ENCODE measurements at places on chromosomes 6 and 20. TPM values are rescaled to one million over a fixed set of nuclear protein-coding genes. Genes with fewer than 3 reads are reported as not detected.

TMEM151B gene
- not detected for total RNA-seq

PRDM13 gene
- not detected for total RNA-seq

GTSF1L gene
- not detected for total RNA-seq

GRCh38 chr6:120122401-120122800 is 772.8 kb upstream of the MAN1A1 start:
- H3K4me3 ChIP-seq: no peak overlapping the region
- no peaks in the 10 kb centered on the region for H3K4me1 ChIP-seq
- H3K27me3 ChIP-seq: no peaks in the 10 kb centered on the region
- H3K36me3 ChIP-seq: no peaks in the 10 kb centered on the region
- H3K27ac ChIP-seq: no peak overlapping the region
- DNase-seq: no peak

DNA sequence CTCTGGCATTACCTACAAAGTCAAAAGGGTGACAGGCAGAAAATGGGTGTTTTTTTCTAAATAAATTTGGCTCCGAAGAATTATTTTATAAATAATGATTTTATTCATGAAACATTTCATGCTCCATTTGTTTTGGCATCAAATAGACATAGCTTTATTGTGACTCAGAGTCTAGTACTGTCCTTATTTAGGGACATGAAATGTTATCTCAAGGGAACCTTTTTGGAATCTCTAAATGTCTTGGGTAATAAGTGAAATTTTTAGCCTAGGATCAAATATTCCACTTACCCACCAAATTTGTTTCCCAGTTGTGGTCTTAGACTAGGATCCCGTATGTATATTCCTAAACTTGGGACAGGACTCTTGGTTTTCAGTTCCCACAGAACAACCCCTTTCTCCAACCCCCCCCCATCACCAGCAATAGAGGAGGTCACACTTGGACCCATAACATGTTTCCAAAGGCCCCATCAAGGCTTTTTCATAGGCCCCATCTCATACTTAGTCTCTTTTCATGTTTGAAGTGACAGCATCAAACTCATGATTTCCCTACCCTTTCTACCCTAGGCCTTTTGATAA is 81.8 kb downstream of the JAG1 start:
- H3K4me3 ChIP-seq: no peak overlapping the region
- H3K4me1 ChIP-seq: peaks cover 89% of the 10 kb centered on the region
- no peak for DNase-seq
- no peaks in the 10 kb centered on the region for H3K36me3 ChIP-seq
- H3K27me3 ChIP-seq: no peaks in the 10 kb centered on the region
- peak overlapping the region; percentile 86 for H3K27ac ChIP-seq

- H3K27me3 ChIP-seq: no peaks in the 10 kb centered on the region
- no peaks in the 10 kb centered on the region for H3K4me1 ChIP-seq
- no peak for DNase-seq
- H3K4me3 ChIP-seq: no peak overlapping the region
- peaks cover under 1% of the 10 kb centered on the region for H3K36me3 ChIP-seq
Measured at GRCh38 chr6:20777801-20778200, 243.5 kb downstream of the CDKAL1 start.

DNA sequence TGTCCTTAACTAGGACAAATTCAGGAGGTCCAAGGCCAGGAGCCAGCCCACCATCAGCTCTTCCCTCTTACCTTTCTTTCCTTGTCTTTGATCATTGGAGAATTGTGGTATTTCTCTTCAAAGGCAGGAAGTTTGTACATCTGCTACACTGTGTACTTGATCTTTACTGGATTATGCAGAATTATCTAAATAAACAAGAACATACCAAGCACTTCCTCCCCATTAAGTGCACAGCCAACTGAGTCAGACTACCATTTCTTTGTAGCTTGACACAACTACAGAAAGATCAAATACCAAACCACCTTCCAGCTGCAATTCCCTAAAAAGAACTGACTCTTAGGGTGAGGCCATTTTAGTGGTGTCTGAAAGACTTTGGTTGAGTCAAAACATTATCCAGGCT is 195.1 kb downstream of the HDGFL1 start:
- H3K27ac ChIP-seq: no peak overlapping the region
- no peaks in the 10 kb centered on the region for H3K4me1 ChIP-seq
- H3K27me3 ChIP-seq: no peaks in the 10 kb centered on the region
- H3K36me3 ChIP-seq: no peaks in the 10 kb centered on the region

GRCh38 chr6:160085713-160086505 is 35.7 kb upstream of the SLC22A1 start:
- H3K27me3 ChIP-seq: no peaks in the 10 kb centered on the region
- no peak for DNase-seq
- peaks cover 5% of the 10 kb centered on the region for H3K4me1 ChIP-seq
- H3K36me3 ChIP-seq: peaks cover 50% of the 10 kb centered on the region
- H3K27ac ChIP-seq: no peak overlapping the region
- H3K4me3 ChIP-seq: no peak overlapping the region

- H3K36me3 ChIP-seq: no peaks in the 10 kb centered on the region
- DNase-seq: no peak
Measured at GRCh38 chr20:62835931-62836861, 19.3 kb downstream of the COL9A3 start.

DNA sequence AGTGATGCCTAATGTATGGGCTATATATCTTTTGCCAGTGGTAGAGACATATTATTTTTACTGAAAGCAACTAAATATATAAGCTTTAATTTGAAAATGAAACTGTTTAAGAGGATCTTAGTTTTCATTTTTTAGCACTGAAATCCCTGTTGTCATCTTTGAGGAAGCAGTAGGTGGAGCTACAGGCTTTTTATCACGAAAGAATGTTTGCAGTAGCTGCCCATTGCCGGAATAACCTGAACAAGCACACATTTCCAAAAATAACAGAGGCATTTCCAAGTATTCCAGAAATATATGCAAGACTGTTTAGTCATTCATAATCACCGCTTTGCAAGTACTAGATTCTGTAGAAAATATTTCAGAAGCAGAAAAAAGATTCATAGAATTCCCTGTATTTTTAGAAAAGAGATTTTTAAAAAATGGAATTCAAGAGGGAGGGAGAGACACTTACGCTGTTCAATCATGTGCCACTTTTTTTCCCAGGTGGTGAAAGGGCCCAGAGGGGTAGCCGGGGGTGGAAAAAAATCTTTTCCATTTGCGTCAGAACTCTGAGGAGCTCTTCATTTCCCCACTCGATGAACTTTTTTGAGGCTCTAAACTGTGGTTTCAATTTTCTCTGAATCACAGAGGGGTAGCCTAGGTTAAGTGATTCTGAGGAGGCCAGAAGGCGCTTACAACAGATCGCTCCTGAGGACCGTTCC is 142.5 kb upstream of the FERMT1 start:
- H3K4me3 ChIP-seq: peak overlapping the region; percentile 59
- H3K27ac ChIP-seq: peak overlapping the region; percentile 50
- H3K27me3 ChIP-seq: no peaks in the 10 kb centered on the region
- no peaks in the 10 kb centered on the region for H3K4me1 ChIP-seq
- DNase-seq: no peak
- H3K36me3 ChIP-seq: no peaks in the 10 kb centered on the region

GRCh38 chr6:149064660-149065015 is 252.9 kb upstream of the TAB2 start:
- peaks cover 59% of the 10 kb centered on the region for H3K4me1 ChIP-seq
- H3K4me3 ChIP-seq: peak overlapping the region; percentile 34

DNA sequence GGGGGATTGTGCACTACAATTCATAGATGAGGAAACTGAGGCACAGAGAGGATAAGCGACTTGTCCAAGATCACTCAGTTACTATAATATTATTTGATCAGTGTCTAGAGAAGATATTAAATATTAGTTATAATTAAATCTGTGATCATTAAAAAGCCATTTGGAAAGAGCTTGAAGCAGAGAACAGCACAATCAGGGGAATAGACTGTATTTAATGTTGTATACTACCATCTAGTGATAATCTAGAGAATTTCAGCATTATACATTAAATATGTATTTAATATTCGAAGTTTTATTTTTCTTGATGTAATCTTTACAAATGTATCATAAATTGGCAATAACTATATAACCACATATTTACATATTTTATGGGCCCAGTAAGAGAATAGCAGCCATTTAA is 20.1 kb upstream of the MTCL3 start:
- no peaks in the 10 kb centered on the region for H3K27me3 ChIP-seq
- no peak overlapping the region for H3K4me3 ChIP-seq
- H3K36me3 ChIP-seq: no peaks in the 10 kb centered on the region
- H3K27ac ChIP-seq: no peak overlapping the region
- no peak for DNase-seq

DNA sequence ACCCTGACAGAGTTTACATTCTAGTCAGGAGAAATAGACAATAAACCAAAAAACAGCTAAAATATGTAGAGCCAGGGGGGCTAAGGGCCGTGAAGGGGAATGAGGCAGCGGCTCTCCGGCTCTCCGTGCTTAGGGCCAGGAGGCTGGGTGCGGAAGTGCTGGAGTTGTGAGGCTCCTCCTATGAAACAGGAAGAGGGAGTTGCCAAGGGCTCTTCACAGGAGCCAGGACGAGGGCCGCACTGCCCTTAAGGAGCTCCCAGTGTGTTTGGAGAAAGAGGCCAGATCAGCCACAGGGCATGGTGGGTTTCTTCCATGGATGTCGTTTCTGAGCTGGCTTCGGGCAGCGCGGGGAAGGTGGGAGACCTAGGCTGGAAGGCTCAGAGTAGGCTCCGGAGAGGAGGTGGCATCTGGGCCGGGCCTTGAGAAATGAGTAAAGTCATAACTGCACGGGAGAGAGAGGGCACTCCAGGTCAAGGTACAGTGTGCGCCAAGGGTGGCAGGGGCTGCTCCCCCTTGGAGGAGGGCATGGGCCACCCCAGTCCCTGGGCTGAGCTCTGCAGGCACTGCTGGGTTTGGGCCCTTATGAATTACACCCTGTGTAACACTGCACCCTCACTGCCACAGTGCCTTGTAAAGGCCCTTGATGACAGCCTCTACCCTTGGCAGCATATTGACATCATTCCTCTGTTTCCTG is 20.8 kb upstream of the MLN start:
- no peak overlapping the region for H3K4me3 ChIP-seq
- no peaks in the 10 kb centered on the region for H3K27me3 ChIP-seq
- H3K27ac ChIP-seq: no peak overlapping the region
- H3K4me1 ChIP-seq: peaks cover 8% of the 10 kb centered on the region
- no peaks in the 10 kb centered on the region for H3K36me3 ChIP-seq

GRCh38 chr6:66772800-66773199 is 1065.8 kb upstream of the EYS start:
- H3K4me3 ChIP-seq: no peak overlapping the region
- H3K4me1 ChIP-seq: peaks cover 6% of the 10 kb centered on the region
- no peaks in the 10 kb centered on the region for H3K27me3 ChIP-seq
- no peak overlapping the region for H3K27ac ChIP-seq
- DNase-seq: no peak

GRCh38 chr6:35558571-35558970 is 45.9 kb upstream of the TULP1 start:
- H3K4me1 ChIP-seq: no peaks in the 10 kb centered on the region
- no peaks in the 10 kb centered on the region for H3K36me3 ChIP-seq
- no peak overlapping the region for H3K27ac ChIP-seq
- no peak overlapping the region for H3K4me3 ChIP-seq

DNA sequence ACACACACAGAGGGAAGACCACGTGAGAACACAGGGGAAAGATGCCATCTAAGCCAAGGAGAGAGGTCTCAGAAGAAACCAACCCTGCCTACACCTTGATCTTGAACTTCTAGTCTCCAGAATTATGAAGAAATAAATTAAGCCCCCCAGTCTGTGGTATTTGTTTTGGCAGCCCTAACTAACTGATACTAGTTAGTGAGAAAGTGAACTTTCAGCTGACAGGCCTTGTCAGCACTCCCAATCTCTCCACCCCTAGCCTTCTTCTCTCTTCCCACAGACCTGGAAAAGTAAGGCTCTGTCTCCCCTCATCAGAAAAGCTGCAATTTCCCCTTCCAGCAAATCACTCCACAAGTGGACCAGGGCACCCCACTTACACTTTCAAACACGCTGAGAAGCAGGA is 108.6 kb upstream of the CDYL start:
- peaks cover 19% of the 10 kb centered on the region for H3K4me1 ChIP-seq
- H3K4me3 ChIP-seq: no peak overlapping the region
- H3K36me3 ChIP-seq: no peaks in the 10 kb centered on the region
- H3K27ac ChIP-seq: no peak overlapping the region
- no peak for DNase-seq

- no peak overlapping the region for H3K4me3 ChIP-seq
- H3K27me3 ChIP-seq: no peaks in the 10 kb centered on the region
- H3K36me3 ChIP-seq: no peaks in the 10 kb centered on the region
- peaks cover 17% of the 10 kb centered on the region for H3K4me1 ChIP-seq
- no peak for DNase-seq
Measured at GRCh38 chr6:42808492-42809483, 26.9 kb downstream of the BICRAL start.

DNA sequence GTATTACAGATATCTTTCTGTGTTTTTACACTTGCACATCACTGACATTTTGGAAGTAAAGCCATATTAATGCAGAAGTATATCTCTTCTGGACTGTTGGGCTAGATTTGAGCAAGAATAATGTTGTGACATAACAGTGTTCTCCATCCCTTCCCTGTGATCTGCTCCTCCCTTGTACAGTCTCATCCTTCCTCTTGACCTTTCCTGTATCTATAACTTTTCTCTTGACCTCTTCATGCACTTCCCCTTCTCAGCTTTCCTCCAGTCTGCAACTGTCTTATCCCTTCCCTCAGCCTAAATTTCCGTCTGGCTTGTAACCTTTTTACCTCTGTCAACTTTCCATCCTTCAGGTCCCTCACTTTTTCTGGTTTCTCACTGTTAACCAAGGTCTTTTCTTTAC is 29.8 kb downstream of the NCOA3 start:
- DNase-seq: no peak
- no peaks in the 10 kb centered on the region for H3K27me3 ChIP-seq
- H3K36me3 ChIP-seq: no peaks in the 10 kb centered on the region
- H3K4me1 ChIP-seq: peaks cover 6% of the 10 kb centered on the region

GRCh38 chr20:24442909-24443308 is 26.5 kb upstream of the SYNDIG1 start:
- no peaks in the 10 kb centered on the region for H3K36me3 ChIP-seq
- no peaks in the 10 kb centered on the region for H3K27me3 ChIP-seq
- no peak overlapping the region for H3K4me3 ChIP-seq

DNA sequence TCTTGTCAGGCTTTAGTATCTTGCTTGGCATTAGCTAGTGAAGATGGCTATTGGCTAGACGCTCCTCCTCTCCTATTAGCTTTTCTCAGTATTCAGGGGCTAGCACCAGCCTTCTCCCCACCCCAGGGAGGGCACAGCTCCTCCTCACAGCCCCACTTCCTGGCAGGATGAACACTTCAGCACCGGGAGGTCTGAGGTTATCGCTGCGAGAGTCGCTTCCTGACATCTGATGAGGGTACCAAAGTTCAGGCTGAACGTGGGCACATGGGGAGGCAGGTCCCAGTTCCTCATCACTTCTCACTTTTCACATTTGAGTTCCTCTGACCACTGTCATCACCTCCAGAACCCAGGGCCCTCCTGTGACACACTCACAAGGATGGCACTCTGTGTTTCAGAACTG is 66.6 kb downstream of the LAMA4 start:
- no peak overlapping the region for H3K27ac ChIP-seq
- H3K27me3 ChIP-seq: no peaks in the 10 kb centered on the region
- no peaks in the 10 kb centered on the region for H3K36me3 ChIP-seq
- H3K4me3 ChIP-seq: no peak overlapping the region

DNA sequence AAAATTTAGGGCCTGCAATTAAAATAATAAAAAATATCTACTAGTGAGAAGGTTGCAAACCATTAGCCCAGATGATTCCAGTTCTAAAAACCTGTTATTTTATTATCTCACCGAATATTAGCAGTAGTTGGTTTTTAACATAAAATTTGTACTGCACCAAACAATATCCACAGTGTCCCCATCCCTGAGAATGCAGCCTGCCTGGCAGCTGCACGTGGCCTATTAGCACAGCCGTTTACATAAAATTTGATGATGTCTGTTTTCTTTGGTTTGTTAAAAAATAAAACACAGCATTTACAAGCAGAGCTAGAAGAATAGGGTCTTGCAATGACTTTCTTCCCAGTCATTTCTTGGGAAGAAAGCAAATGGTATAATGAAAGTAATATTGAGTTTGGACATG is 58.2 kb downstream of the FUT9 start:
- no peaks in the 10 kb centered on the region for H3K4me1 ChIP-seq
- H3K4me3 ChIP-seq: no peak overlapping the region
- no peaks in the 10 kb centered on the region for H3K27me3 ChIP-seq

Measured in thoracic aorta (tissue), 2 donors.